ENCODE measurements at places on chromosomes 4 and X.

GRCh38 chr4:142467088-142467487 is 379.0 kb downstream of the INPP4B start:
- no peak for DNase-seq

GRCh38 chrX:20454117-20454516 is 187.4 kb upstream of the RPS6KA3 start:
- no peak for DNase-seq

DNA sequence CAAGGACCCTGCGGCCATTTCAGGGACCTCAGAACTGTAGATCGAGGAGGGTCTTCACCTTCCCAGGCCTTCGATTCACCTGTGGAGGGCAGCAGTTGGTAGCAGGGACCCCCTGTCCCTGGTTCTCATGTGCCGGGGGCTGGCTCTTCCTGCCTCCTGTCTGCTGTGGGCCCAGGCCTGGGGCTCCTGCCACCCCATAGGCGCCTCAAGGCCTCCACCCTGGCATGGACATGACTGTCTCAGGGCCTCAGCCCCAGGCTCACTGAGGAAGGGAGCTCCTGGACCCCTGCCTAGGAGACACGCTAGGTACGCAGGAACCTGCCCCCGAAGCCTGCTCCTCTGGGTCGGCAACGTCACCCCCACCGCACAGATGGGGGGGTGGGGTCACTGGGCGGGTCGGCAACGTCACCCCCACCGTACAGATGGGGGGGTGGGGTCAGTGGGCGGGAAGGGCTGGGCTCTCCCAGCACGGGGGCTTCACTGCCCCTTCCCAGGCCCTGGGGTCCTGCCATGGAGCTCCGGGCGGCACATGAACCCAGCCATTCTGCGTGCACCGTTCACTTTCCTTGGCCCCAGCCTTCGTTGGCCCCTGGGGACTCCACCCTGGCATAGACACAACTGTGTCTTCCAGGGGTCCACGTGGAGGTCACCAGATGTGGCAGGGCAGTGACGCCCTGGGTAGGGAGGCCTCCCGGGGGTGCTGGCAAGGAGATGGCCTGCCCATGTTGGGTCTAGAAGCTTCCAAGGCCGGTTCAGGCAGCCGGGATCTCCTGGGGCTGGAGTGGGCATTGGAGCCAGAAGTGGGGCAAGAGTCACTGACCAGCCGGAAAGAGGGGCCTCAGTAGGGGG is 3.5 kb upstream of the HGFAC start:
- no peak for DNase-seq

DNA sequence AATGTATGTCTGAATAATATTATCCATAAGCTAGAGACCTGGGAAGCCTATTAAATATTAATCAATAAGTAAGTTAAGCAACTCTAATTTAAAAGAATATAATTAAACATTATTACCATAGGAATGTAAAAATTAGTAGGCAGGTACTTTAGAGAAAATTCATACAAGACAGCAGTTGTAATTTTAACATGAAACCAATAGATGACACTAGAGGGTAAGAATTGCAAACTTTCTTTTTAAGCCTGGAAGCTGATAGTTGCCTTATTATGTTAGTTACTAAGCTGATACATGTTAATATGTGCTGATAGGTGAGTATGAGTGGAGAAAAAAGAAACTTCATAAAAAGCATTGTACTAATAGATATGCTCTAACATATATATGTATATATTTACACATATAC is 1157.4 kb downstream of the FAM133A start:
- DNase-seq = no peak

DNA sequence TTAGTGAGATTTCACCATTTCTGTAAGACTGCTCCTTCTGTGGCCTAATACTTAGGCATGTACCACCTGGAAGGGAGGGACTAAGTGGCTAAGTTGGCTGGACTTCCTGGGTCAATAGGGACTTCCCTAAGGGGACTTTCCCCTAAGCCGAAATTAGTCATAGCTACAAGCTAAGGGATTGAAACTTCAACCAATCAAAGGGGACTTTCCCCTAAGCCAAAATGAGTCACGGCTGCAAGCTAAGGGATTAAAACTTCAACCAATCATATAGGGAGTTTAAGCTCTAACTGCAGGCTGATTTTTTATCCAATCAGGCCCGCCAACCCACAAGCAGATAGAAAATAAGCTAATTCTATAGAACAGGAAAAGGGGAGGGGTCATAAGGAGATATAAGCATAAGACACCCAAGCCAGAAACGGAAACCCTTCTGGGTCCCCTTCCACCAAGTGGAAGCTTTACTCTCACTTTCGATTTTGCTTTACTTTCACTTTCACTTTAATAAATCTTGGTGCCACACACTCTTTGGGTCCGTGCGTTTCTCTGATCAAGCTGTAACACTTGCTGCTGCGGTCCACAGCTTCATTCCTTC is 382.8 kb downstream of the KLHL4 start:
- DNase-seq = no peak

DNA sequence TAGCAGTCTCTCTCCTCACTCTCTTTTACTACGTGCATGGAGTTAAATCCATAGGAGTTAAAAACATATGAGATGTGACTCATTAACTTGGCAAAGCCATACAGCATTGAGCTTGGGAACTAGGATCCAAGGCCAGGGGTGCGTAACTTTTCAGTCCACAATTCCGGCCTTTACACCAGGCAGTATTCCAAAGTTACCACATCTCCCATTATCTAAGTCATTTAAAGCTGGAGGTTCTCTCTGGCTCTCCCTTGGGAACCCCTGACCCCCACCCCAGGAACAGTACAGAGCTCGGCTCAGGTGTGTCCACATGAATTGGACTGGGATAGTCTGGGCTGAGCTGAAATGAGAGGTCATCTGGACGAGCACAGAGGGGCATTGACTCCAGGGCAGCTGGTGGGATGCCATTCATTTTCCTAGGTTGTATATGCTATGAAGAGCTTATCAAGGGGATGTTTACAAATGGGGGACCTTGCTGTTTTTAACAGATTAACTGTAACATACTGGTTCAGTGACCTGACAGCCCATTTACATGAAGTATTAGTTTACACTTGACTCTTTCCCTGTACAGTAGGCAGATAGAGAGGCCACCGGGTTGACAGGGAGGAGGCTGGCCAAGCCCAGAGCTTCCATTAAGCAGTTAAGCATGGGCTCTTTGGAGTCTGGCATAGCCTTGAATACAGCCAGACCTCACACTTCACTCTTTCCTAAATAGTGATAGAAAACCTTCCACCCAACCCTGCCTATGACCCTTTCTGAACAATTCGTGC is 128.8 kb downstream of the RAB28 start:
- no peak for DNase-seq

DNA sequence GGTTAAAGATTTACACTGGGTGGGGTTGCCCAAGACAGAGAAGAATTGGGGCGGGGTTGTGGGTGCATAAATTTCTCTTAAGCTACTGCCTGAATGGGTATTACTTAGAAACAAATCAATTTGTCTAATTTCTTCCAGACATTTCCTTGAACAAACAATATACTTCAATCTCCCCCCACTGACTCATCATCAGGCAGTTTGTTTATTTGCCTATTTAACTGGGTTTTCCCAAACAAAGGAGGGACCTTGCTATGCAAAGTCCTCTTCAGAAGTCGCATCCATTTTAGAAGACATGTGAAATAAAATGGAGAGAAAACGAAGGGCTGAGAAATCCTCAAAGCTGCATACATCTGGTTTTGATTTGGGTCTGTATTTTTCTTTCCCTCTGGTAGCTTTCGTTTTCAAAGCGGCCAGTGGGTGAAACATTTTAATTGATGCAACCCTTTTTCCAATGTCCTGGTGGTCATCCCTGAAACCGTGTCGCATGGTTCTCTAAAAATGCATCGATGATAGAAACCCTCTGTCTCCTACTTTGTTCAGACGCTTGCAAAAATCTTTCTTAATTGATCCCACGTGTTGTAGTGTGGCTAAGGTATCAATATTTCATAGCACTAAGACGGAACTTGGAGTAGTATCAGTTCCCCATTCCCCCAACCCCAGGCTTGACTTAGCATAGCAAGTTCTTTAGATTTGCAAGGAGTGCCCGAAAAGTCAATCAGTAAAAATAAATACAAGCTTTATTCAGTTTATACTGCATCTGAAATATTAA is 115.1 kb upstream of the MXRA5 start:
- DNase-seq = no peak

GRCh38 chr4:41820473-41820872 is 71.9 kb upstream of the PHOX2B start:
- DNase-seq = no peak

DNA sequence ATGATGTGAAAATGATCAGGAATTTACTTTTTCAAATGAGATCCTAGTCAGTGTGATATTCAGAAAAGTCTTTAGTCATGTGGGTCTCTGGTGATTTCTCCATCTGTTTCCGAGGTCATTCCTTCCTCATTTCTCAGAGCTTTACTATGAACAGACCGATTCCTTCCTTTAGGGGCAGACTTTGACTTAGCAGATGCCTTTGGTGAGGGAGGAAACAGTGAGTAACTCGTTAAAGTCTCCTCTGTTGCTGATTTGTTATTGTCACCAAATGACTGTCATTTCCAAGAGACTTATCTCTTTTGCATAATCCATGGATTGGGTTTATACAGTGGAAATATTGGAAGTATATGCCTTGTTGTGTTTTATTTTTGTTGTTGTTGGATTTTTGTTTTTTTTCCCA is 76.2 kb upstream of the CD99 start:
- no peak for DNase-seq

- no peak for DNase-seq
Measured at GRCh38 chr4:147943159-147943638, 211.3 kb downstream of the ARHGAP10 start.

DNA sequence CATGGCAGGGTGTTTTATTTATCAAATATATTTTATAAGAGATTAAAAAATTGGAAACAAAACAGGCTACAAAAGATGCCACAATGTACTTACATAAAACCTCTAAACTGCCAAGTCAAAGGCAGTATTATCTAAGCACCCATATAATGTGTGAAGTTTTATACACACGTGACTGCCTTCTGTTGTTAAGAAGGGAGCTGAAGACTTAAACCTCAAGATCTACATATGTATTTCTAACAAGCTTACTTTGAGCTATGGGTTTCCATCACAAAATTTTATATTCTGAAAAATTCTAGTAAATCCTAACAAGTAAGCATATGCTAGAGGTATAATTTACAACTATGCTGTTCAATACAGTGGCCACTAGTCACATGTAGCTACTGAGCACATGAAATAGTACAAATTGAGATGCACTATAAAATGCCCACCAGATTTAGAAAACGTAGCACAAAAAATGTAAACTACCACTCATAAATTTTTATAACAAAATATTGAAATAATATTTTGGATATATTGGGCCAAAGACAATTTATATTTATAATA is 9.8 kb downstream of the ATP8A1 start:
- no peak for DNase-seq

- DNase-seq = no peak
Measured at GRCh38 chr4:152454398-152455011, 81.4 kb downstream of the FBXW7 start.

DNA sequence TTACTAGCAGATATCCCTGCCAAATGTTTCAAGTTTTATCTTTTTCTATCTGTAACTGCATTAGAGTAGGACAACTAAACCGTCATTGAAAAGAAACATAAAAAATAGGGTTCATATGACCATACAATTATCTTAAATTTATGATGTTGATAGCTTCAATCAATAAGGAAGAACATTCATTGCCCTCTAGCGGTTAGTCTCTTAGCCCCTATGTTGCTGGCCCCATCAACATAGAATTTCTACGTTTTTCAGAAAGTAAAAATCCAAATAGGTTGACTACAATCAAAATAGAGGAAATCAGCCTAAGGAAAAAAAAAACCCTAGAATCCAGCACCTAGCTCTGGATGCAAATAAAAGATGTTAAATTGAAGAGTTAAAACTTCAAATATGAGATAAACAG is 225.1 kb upstream of the ITM2A start:
- DNase-seq = no peak

GRCh38 chr4:78570117-78570516 is 18.5 kb downstream of the ANXA3 start:
- no peak for DNase-seq

DNA sequence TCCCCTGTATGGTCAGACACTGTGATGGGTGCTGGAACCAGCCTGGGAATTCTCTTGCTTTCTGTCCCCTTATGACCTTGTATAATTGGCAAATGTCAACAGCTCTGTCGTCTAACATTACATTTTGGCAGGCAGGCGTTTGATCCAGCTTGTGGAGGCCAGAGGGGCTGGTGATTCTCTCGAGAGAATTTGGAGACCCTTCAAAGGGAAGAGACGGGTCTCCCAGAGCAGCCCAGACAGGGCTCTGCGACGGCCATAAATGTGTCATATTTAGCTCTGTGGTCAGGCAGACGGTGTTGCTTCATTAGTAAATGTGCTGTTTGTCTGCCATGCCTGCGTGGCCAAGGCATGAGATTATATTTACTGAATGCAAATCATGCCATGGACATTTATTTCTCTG is 68.7 kb downstream of the SORCS2 start:
- DNase-seq = no peak

- no peak for DNase-seq
Measured at GRCh38 chrX:153740631-153741222, 16.1 kb downstream of the ABCD1 start.

DNA sequence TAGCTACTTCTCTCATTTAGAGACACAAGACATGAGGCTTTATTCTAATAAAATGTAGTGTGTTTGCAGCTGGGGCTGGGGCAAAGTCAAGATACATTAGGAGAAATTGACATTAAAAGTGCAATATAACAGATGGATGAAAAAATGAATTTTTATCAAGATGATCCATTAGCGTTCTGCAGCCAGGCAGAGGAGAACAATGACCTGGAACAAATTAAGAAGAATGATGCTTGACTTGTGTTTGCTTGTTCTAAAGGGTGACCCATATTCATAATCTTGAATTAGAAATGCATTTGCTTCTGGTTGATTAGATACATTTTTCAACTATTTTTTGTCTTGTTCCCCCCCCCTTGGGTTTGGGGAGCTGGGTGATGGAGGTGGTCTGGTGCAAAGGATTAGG is 439.5 kb upstream of the BOD1L1 start:
- DNase-seq = no peak

GRCh38 chr4:20444599-20445337 is 193.1 kb downstream of the SLIT2 start:
- no peak for DNase-seq

DNA sequence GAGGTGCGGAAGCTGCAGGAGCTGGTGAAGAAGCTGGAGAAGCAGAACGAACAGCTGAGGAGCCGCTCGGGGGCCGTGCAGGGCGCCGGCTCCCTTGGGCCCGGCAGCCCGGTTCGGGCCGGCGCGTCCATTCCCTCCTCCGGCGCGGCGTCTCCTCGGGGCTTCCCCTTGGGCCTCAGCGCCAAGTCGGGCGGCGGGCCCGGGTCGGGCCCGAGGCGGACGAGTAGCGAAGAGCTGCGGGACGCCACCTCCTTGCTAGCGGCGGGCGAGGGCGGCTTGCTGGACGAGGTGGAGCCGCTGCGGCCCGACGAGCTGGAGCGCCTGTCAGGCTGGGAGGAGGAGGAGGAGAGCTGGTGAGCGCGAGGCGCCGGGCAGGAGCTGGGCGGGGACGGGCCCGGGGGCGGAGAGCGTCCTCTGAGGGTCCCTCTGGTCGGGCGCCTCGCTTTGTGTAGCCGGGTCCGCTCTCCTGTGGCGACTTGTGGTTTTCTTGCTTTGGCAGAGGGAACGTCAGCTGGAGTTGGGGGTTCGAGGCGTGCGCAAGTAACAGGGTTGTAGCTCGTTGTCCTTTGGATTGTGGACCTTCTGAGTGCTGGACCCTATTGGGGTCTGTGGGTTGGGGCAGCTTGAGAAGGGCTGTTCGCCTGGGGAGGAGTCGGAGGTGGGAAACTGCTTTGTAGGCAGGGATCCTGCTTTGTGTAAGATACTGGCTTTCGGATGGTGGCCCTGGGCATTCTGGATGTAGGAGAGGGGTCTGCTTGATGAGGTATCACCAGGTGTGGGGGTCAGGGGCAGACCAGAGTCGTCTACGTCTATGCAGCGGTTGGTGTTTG is 662 bp downstream of the SLAIN2 start:
- DNase-seq = peak; percentile 32

GRCh38 chr4:136806844-136807243 is 725.5 kb downstream of the PCDH18 start:
- DNase-seq = no peak
